ENCODE measurements at places on chromosomes 13 and 19.
A peak's percentile ranks its signal among the peaks of the same experiment; 100 is the strongest.

DNA sequence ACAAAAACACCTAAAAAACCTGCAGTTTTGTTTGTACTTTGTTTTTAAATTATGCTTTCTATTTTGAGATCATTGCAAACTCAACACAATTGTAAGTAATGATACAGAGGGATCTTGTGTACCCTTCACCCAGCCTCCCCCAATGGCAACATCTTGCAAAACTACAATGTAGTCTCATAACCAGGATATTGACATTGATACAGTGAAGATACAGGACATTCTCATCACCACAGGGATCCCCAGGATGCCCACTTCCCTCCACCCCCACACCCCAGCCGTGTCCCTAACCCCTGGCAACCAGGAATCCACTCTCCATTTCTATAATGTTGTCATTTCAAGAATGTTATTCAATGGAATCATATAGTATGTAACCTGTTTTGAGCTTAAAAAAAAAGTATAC lies 10.3 kb upstream of the C5AR2 start:
- no peak for DNase-seq

DNA sequence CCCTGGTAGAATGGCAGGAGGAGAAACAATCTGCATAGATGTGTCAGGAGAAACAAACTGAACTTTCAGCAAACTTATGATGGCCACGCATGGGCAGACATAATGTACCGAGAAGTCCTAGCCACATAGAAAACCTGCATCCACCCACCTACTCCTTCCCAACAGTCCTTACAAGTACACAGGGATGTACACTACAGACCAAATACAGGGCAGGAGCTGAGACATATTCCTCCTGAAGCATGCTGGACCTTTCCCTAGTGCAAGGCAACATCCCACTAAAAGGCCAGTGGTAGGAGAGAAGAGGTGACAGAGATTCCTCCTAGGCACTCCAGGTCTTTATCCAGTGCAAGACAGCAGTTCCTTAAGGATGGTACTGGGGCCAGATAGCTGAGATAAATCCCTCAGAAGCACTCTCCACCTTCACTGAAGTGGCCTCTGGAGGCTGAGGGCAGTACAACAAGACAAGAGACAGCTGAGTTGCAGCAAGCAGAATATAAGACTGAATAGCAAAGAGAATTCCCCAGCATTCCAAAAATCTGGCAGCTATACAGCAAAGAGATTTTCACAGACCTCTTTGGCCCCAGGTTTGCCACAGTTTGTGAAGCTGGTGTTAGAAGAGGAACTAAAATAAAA lies 18.3 kb downstream of the VWA8 start:
- DNase-seq: no peak

DNA sequence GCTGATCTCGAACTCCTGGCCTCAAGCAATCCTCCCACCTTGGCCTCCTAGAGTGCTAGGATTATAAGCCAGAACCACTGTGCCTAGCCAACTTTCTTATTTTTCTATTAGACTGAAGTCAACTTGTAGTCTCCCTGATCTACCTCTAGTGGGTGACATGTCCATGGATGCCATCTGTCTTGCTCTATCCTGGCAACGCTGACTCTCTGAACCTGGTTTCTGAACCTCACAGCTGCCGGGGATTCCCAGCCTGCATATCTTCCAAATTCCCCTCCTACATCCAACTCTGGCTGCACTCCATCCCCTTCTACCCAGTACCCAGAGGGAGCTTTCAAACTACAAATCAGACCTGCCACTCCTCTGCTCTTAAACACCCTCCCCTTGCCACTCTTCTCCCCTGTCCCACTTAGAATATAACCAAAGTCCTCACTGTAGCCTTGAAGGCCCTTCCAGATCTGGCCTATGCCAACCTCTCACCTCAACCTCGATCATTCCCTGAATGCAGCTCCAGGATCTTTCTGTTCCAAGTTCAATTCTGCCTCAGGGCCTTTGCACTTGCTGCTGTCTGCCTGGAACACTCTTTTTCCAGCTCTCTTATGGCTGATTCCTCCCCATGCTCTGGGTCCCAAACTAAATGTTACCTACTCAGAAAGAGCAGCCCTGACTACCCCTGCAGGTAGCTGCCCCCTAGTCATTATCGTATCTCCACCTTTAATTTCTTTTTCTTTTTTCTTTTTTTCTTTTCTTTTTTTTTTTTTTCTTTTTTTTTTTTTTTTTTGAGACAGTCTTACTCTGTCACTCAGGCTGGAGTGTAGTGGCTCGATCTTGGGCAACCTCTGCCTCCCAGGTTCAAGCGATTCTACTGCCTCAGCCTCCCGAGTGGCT lies 2.2 kb downstream of the CLIP3 start:
- DNase-seq: no peak

DNA sequence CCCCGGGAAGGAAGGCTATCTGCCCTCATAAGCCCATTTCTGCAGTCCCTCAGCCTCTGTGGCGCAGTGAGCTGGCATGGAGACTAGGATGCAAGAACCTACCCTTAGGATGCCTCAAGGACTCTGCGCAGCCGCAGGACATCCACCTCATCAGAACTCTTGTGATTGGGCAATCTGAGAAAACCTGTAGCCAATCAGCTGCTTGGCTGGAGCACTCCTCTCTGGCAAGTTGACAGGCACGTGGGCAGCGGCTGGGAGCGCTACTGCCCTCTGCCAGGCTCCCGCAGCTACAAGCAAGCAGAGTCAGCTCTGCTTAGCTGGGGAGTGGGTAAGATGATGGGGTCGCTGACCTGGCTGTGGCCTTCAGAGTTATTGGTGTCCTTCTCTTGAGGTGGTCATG lies 1.5 kb upstream of the ECSIT start:
- peak; percentile 82 for DNase-seq

DNA sequence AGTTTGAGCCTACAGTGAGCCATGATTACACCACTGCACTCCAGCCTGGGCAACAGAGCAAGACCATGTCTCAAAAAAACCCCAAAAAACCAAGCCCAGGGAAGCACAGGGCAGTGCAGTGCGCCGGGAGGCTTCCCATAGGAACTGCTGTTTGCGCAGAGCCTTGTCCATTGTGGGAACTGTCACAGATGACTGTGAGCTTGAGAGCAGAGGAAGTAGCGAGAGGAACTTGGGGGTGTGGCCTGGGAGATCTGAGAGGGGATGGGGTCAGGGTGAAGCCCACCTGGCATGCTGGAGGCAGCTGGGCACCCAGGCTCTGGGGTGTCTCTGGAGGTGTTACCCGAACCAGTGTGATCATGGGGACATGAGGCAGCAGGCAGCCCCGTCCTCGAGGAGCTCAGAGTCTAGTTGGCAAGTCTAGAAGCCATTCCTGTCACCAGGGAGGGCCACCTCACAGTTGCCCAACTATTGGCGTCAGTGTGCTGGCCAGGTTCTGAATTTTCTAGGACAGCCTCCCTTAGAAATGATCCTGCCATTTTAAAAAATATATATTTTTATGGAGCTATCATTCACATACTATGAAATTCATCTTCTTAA lies 10.4 kb downstream of the KDM4B start:
- no peak for DNase-seq

GRCh38 chr19:10228920-10229319 lies 2.2 kb downstream of the S1PR2 start:
- DNase-seq: no peak

- DNase-seq: no peak
Observed at GRCh38 chr13:110209950-110210603, 96.9 kb downstream of the COL4A1 start.

- DNase-seq: no peak
Observed at GRCh38 chr13:68081061-68081460, 850.9 kb upstream of the PCDH9 start.

DNA sequence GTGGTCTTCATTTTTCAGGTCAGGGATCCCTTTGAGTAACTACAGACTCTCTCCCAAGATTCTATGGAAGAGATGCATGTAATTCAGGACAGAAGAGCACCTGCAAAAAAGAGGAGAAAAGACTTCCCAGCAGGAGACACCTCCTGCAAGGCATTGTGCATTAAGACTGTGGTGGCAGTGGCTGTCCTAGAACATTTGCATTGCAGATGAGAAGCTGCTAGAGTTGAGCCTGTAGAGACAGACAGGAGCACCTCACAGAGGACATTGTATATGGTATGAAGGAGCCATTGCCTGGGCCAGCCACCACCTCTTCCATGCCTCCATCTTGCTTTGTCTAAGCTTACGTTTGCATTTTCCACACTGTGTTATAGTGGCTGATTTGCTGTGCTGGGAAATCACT lies 11.2 kb upstream of the MYO16 start:
- no peak for DNase-seq

DNA sequence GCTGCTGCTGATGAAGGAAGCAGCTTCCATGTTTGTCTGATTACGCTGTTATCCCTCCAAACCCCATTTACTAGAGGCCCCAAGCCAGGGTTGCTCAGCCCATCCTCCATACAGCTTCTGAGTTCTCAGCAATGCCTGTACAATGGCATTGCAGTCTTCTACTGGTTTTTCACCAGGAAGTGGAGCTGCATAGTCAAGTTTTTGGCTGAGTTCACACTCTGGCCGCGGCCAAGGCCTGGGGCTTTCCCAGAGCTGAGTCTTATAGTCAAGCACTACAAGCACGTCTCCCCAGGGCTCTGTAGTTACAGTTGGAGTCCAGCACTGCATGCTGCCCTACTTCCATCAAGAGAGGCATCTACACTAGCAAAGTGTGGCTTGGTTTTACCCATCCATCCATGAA lies 182.5 kb downstream of the POU4F1 start:
- DNase-seq: no peak

DNA sequence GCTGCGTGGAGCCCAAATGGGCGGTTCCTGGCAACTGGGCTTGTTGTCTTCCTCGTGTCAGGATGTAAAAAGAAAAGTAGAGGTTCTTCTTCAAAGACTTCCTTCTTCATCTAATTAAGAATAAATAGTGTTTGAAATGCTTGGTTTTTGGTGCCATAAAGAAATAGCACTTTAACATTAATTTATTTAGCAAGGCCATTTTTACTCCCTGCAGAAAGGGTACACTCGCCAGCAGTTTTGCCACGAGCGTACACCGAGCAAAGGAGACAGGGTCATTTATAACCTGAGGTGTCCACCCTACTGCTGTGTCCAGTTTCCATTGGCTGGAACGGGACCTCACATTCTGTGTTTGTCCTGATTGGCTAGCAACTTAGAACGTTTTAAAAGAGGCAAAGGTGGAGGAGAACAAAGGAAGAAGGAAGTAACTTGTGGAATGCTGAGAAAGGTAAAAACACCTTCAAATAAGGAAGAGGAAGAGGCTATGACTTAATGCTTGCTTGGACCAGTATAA lies 21.8 kb upstream of the OR10H1 start:
- no peak for DNase-seq

- DNase-seq: no peak
Observed at GRCh38 chr13:80901111-80901510, 560.2 kb upstream of the SPRY2 start.

DNA sequence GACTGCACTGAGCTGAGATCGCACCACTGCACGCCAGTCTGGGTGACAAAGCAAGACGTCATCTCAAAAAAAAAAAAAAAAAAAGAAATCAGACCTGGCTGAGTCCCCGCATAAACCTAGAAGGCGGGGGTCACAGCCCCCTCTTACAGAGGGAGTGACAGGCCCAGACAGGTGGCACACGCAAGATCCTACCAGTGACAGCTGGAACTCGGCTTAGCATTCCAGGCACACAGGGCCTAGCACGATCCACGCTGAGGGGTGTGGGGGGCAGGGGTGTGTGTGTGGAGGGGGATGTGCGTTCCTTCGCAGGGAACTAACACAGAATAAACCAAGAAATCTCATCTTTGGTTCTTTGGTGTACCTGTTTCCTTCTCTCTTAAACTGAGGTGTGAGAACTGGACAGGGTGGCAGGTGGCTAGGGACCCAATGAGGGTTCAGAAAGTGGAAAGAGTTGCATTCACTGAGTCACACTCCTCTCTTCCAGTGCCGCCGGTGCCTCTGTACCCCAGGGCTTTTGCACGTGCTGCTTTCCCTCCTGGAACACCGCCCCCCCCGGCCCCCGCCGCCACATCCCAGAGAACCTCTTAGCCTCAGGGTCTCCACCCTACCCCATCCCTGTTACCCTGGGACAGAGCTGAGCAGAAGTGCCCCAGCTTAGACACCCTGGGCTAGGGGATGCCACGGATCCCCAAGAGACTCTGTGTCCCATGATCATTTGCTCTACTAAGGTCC lies 5.0 kb downstream of the SGTA start:
- DNase-seq: no peak

DNA sequence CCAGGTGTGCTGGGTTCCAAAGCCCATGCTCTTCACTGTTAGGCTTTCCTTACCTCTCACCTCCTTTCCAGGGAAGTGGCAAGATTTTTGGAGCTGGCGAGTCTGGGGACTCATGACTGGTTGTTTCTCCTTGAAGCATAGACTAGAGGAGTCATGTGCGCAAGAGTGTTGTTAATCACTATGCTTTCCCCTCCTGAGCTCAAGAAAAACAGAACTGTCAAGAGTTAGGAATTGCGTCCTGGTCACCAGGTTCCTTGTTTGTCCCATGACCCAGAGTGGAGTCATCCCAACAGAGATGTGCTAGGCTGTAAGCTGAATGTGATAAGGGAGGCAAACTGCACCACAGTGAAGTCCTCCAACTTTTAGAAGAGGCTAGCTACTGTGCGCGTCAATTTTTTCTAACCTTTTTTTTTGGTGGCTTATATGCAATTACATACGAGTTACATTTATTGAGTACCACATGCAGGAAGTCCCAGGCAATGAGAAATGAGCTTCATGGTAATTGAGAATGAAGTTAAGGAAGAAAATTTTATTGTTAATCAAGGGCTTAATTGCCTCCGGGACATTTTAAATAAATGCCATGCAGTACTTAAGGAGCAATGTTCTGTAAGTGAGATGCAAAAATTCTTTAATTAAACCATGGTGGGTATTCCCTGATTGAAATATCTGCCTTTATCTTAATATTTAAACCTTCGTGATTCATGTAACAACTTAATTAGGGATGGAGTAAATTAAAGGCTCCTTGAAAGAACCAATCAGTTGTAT lies 233.9 kb downstream of the ZIC5 start:
- no peak for DNase-seq

GRCh38 chr13:38872693-38873092 lies 117.9 kb downstream of the STOML3 start:
- peak; percentile 40 for DNase-seq

DNA sequence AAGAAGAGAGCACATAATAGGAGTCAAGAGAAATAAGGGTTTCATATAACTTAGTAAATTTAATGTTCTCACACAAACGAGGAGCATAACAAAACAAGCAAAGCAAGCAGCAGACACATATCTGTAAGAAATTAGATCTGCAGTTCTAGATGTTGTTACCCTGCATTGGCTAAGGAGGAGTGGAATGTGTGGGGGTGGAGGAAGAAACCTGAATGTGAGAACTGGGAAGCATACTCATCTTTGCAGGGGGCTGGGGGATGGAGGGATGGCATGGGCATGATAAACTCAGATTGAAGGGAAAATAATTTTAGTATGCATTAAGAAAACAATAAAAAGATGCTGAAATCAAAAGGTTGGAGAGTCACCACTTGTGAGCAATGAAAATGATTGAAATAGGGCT lies 255.0 kb downstream of the LIG4 start:
- no peak for DNase-seq
